Stimulated activated naive CD8-positive, alpha-beta T cell treated with anti-CD3 and anti-CD28 coated beads, Interleukin-15, Interleukin-2, amounts not matched to agents 100 U/mL and 50 U/mL, for 24 hours (primary cell): ENCODE measurements at places on chromosomes 5 and 9.
A peak's percentile ranks its signal among the peaks of the same experiment; 100 is the strongest.

DNA sequence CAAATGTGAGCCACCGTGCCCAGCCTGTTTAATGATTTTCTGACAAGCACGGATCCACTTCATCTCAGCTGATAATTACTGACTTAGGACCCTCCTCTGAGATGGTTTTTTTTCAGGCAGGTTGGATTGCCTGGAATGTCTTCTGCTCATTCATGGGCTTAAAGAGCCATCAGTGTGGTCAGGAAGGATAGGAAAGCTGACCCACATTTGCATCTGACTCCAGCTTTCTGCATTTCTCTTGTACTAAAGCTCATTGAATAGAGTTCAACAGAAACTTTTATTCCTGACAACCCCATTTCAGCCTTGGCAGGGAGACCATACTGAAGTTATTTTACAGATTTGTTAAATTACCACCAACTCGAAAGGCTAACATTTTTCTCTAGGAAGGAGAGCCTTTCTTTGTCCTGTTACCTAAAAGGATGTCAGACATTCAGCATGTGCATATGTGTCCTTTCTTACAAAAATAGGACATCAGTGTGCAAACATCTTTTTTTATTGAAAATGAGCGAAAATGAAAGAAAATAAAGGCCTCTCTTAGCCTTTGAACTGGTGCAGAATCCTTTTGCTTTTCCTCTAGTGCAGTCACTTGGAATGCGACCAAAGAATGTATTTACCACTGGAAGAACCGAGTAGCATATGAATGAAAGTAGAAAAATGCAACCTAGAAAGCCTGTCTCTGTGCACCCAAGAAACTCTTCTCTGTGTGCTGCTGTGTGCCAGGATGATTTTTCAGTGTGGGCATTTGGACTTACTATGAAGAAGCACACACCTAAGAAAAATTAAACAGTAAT, 26.6 kb downstream of the ADCY2 start:
- no peak for DNase-seq

GRCh38 chr5:96823900-96824380, 16.2 kb upstream of the ERAP1 start:
- DNase-seq, result no peak

DNA sequence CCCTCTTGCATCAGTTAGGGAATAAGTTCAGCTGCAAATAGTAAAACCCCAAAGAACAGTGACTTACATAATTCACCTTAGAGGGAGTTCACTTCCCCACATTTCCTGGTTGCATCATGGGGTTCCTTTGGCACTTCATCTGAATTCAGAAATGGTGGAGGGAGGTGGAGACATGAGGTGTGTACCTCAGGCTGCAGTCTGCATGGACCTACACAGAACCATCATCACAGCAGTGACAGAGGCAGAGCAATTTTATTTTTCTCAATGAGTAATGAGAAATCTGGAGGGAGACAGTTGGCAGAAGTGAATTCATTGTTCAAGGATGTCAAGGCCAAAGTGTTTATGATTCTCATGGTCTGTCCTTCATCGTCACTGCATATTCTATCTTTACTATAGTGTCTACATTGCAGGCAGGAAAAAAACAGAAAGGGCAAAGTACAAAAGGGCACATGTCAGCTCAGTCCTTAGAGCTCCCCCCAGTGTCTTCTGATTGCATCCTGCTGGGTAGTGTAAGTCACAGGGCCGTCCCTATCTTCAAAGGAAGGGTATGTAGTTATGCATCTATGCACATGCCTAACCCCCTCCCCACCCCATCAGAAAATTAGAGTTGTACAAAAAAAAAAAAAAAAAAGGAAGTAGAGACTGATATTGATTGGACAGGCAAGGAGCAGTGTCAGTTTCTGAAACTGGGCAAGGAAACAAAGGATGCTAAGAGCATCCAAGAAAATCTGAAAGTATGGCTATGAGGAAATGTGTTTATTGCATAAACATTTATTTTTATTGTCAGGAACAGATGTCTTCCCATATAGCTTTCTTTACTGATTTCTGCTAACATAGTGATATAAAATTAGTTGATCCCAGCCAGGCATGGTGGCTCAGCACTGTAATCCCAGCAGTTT, 132.7 kb upstream of the APC start:
- no peak for DNase-seq

DNA sequence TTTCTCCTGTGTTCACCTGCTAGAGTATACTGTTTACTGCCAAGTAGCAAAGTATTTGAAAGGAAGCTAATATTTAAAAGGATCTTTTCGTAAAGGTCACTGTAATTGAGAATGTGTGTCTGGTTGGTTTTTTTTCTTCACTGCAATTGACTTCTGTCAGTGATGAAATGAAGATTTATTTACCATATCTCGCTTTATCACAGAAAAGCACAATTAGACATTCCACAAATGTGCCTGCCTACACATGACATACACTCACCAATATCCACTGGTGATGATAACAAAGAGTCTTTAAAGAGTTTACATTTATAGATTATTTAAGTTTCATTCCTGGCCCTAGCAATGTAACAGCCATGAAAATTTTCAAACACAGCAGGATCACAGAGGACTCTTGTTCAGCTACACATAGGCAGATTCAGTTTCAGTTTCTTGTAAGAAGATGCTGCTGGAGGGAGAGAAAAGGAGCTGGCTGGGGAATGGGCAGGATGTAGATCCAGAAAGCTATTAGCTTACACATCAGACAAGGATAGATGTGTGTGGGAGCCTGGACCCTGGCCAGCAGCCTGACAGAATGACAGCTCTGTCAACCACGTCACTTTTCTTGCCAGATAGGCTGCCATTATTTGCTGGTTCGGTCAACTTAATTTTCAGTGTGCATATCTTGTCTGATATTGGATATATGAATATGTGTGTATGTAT, 104.0 kb downstream of the GDNF start:
- DNase-seq, result no peak

DNA sequence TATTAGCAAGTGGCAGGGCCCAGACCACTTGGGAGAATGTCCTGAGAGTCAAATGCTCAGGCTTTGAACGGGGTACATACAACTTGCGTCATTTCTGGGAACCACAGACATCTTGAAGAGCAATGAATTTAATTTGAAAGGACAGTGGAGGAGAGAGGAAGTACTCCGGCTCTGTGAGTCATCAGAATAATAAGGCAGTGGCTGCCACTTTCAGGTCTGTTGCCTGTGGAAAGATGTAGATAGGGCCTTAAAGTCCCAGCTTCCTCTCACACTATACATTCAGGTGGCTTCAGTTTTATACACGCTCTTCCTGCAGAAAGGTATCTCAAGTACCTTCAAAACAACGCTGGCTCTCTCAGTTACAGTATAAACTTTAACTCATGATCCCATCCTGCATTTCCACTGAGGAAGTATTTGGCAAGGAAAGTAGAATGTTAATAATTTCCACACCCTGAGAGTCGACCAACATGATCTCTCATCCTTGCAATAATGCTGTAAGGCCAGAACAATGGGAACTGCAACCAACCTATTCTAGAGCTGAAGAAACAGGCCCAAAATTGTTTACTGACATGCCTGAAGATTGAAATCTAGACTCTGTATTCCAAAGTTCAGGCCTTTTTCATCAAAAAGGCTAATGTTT, 6.8 kb upstream of the PRUNE2 start:
- no peak for DNase-seq

DNA sequence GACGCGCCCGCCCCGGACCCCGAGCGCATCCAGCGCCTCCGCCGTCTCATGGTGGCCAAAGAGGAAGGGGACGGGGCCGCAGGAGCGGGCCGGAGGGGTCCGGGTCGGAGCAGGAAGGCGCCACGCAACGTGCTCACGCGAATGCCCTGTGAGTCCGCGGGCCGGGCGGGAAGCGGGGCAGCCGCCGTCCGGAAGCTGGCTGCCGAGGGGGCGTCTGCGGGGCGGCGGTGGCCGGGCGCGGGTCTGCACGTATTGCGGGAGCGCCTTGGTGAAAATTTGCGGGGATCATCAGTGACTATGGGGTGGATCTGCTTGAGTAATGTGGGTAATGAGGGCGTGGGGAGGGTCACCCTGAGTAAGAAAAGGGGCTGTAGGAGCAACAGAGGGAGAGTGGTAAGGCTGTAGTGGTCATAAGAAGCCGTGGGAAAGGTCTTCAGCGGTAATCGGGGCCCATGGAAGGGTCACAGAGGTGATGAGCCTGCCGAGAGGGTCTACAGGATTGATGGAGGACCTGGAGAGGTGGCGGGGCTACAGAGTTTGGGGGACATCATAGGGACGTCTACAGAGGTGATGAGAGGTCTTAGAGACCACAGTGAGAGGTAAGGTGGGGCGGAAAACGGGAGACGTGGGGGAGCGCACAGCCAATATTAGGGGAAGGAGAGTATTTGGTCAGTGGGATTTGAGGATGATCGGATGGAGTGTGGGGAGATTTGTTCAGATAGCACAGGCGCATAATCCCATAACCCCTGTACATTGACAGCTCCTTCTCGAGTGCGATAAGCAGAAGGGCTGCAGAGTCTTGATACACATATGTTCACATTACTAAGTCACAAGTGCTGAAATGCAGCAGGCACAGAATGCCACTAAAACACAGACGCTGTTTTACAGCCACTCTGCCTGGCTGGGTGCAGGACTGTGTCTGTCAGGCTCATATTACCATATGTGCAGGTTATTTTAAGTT, 819 bp downstream of the LSM11 start:
- DNase-seq, result peak; percentile 42

- DNase-seq, result peak; percentile 6
Measured at GRCh38 chr5:123099514-123100151, 10.6 kb downstream of the PRDM6 start.

DNA sequence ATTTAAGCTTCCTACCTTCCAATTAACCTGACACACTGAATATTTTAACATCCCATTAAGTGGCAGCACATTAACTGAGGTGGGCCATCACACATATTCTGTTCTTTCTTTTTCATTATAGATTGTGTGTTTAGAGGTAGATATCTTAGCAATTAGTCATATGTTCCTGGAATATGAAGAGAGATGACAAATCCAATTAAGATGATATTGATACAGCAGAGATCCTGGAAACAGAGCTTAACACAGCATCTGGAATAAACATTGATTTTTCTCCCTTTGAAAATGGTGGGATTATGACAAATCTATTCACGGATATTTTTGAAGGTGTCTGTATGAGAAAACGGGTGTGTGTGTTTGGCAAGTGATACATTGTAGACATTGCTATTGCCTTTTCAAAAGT, 448.0 kb downstream of the CDH10 start:
- no peak for DNase-seq

DNA sequence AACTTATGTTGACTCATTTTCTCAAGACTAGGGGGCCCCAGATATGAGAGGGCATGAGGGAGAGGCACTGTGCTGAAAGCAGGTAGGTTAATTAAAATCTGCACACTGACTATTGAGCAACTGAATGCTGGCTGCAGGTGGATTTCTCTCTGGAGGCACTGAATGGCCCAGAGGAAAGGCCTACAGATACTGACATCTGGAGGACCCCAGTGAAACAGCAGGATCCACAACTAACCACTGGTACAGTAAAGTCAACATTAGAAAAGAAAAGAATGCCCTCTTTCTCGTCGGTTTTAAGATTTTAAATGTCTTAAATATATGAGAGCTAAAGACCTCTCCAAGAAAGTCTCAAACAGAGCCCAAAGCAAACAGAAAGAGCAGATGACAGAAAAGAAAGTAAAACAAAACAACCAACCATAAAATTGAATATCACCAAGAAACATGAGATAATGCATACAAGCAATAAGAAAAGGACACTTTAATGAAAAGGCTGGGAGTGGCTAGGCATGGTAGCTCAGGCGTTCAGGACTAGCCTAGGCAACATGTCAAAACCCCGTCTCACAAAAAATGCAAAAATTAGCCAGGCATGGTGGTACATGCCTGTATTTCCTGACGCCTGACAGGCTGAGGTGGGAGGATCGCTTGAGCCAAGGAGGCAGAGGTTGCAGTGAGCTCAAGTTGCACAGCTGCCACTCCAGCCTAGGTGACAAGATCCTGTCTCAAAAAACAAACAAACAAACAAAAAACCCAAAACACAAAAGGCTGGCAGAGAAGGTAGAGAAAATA, 43.3 kb downstream of the PUM3 start:
- DNase-seq, result no peak

DNA sequence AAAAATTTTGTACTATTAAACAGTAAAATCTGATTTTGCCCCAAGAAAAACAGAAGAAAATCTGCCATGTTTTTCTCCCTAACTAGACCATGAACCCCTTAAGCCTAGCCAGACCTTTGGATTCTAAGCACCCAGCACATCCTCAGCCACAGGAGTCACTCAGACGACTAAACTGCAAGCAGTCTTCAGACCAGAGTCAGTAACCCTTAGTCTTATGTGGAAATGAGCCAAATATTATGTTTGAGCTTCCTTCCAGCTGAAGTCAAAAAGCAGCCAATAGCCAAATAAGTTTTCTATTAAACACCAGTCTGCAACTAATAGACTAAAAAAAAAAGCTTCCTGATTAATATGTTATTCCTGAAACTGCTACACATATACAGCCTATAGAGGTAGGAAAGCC, 47.4 kb downstream of the GOLPH3 start:
- no peak for DNase-seq

- DNase-seq, result peak; percentile 94
Measured at GRCh38 chr9:75087824-75088645, at the start of the genes NMRK1 and OSTF1. NMRK1 (minus strand) TSS chr9:75088155; CDS start chr9:75083115, 5,040 bp downstream. OSTF1 (plus strand) TSS chr9:75088514; CDS start chr9:75088693, 179 bp downstream.

DNA sequence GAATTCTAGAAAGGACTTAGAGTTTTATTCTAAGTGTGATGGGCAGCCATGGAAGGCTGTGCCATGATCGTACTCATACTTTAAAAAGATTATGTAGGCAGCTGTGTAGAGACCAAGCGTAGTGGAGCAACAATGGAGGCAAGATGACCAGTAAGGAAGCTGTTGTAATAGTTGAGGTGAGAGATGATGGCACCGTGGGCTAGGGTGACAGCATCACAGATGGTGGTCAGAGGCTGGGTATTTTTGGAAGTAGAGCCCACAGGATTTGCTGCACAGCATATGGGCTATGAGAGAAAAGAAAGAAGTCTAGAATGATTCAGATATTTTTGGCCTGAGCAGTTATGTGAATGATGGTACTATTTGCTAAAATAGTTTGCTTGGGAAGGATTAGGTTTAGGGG, 7.7 kb downstream of the ARHGAP26 start:
- no peak for DNase-seq

GRCh38 chr5:173618927-173619519, 2.6 kb upstream of the BOD1 start:
- peak; percentile 28 for DNase-seq

DNA sequence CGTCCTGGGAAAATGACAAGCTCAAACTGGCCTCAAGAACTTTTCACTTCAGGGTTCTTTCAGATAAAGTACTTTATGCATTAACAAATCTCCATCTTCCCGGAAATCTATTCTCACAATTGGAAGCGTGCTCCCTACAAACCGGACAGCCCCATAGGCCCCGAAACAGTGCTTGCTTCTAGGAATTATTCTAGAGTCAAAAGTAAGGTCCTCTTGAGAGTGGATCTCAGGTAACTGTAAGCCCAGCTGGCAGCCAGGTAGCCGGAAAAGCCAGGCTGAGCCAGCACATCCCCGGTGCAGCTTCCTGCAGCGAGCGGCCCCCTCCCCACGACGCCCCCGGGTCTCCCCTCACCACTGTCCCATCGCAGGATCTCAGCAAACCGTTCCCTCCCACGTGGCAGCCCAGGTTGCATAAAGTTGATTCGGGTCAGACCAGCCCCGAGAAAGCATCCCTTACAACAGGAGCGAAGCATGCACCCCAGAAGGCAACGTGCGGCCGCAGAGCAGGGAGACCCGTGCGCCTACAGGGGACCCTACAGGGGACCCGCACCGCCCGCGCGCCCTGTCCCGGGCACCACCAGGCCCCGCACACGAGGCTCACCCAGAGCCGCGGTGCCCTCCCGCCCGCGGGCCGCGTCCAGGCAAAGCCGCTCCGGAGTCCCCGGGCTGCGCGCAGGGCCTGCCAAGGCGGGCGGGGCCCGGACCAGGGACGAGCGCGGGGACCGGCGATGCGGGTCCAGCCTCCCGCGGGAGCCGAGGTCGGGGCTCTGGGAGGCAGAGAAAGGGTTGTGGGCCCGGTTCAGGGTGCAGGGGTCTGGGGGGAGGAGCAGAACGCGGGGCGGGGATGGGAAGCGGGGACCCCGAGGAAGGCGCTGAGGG, 920 bp downstream of the LPCAT1 start:
- DNase-seq, result peak; percentile 37
